Heart right ventricle (tissue), 16 donors: ENCODE measurements at places on chromosomes 1 and 21.

GRCh38 chr1:204612326-204612725 is 73.2 kb downstream of the LRRN2 start:
- no peak overlapping the region for H3K27ac ChIP-seq
- no peak overlapping the region for H3K4me3 ChIP-seq
- DNase-seq: no peak

DNA sequence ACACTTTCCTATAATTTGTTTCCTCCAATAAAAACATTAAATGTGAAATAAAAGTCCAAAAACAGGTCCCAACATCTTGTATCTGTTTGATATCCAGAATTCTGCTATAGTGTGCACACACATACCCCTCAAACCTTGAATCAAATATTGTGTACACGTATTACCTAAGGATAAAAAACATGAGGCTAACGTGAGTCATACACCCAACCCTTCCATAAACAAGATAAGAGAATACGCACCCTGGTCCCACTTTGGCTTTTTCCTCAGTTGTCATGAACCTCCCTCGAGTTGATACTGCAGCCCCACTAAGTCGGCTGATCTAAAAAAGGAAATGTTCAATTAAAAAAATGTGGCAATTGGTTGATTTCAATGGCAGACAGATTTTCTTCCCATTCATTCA is 5.2 kb downstream of the KHDC4 start:
- no peak overlapping the region for H3K4me3 ChIP-seq
- no peaks in the 10 kb centered on the region for H3K27me3 ChIP-seq
- peaks cover 71% of the 10 kb centered on the region for H3K36me3 ChIP-seq
- H3K4me1 ChIP-seq: peaks cover 42% of the 10 kb centered on the region

DNA sequence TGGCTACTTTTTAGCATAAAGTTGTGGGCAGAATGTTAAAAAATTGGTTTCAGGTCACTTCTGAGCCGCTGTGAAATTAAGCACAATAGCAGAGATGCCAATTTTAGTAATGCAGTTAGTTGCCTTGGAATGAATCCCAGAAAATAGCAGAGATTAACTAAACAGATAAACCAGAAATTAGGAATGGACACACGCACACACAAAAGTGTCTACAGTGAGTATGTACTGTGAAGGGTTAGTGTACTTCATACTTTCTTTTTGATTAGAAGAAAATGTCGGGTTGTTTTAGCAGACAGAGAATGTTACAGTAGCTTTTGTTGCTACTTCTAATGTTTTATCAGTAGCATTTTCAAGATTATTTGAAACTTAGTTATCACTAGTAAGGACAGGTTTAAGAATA is 106.7 kb downstream of the LEPR start:
- H3K36me3 ChIP-seq: no peaks in the 10 kb centered on the region
- no peak for DNase-seq
- H3K27ac ChIP-seq: peak overlapping the region; percentile 51
- peaks cover 4% of the 10 kb centered on the region for H3K4me1 ChIP-seq
- H3K27me3 ChIP-seq: peaks cover 29% of the 10 kb centered on the region
- no peak overlapping the region for H3K4me3 ChIP-seq

DNA sequence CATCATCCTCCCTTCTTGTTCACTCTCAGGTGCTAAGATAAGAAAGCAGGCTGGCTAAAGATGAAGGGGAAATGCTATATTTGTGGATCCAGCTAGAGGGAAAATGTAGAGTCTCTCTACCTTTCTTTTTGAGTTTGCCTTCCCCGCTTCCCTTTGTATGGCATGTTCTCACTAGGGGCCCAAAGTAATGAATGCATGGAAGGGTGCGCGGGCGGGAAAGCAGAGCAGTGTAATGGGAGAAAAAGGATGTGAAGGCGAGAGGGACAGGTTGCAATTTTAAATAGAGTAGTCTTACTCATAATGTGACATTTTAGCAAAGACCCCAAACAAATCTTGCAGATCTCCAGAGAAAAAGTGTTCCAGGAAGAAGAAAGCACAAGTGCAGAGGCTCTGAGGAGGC is 105.1 kb upstream of the ATP1B1 start:
- H3K4me3 ChIP-seq: no peak overlapping the region
- H3K36me3 ChIP-seq: no peaks in the 10 kb centered on the region
- DNase-seq: no peak
- H3K4me1 ChIP-seq: no peaks in the 10 kb centered on the region

DNA sequence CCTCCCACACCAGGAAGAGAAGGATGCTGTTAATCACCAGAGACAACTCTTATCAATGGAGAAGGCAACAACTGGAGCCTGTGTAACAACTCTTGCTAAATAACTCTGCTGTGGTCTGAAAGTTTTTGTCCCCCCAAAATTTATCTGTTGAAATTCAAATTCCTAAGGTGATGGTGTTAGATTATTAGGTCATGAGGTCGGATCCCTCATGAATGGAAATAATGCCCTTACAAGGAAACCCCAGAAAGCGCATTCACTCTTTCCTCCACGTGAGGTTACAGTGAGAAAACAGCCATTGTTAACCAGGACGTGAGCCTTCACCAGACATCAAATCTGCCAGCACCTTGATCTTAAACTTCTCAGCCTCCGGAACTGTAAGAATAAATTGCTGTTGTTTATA is 141.9 kb upstream of the CXADR start:
- H3K27ac ChIP-seq: no peak overlapping the region
- peaks cover 4% of the 10 kb centered on the region for H3K27me3 ChIP-seq
- no peak for DNase-seq
- H3K4me3 ChIP-seq: no peak overlapping the region

- DNase-seq: peak; percentile 16
- H3K27me3 ChIP-seq: no peaks in the 10 kb centered on the region
- no peak overlapping the region for H3K4me3 ChIP-seq
- H3K36me3 ChIP-seq: peaks cover 46% of the 10 kb centered on the region
- no peak overlapping the region for H3K27ac ChIP-seq
- H3K4me1 ChIP-seq: no peaks in the 10 kb centered on the region
These were observed 43.7 kb upstream of the MAB21L3 start for GRCh38 chr1:116067566-116067890.

- H3K27me3 ChIP-seq: no peaks in the 10 kb centered on the region
- no peak overlapping the region for H3K27ac ChIP-seq
- H3K4me1 ChIP-seq: no peaks in the 10 kb centered on the region
- H3K36me3 ChIP-seq: no peaks in the 10 kb centered on the region
- peak; percentile 5 for DNase-seq
- H3K4me3 ChIP-seq: no peak overlapping the region
These were observed 40.2 kb downstream of the TBX19 start for GRCh38 chr1:168320800-168321450.

DNA sequence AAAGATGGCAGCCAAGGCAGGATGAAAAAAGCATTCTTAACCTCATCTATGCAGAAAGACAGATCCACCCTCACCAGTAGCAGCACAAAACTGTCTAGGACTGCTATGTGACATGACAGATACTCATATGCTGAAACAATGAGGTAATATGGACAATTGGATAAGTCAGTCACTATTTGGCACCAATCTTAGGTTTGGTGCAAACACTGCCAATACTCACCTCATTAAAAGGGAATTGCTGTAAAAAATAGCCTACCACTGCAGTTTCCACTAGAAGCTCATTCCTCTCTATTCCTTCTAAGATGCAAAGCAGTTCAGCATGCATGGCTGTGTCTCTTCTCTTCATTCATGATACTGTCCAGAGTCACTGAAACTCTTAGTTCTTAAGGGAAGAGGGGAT is 91.7 kb downstream of the TBX15 start:
- H3K4me1 ChIP-seq: no peaks in the 10 kb centered on the region
- H3K36me3 ChIP-seq: no peaks in the 10 kb centered on the region
- no peak for DNase-seq
- no peak overlapping the region for H3K27ac ChIP-seq
- H3K4me3 ChIP-seq: no peak overlapping the region
- no peaks in the 10 kb centered on the region for H3K27me3 ChIP-seq

- H3K36me3 ChIP-seq: no peaks in the 10 kb centered on the region
- DNase-seq: no peak
- no peak overlapping the region for H3K4me3 ChIP-seq
- no peak overlapping the region for H3K27ac ChIP-seq
- peaks cover 17% of the 10 kb centered on the region for H3K4me1 ChIP-seq
These were observed 50.1 kb upstream of the CNN3 start for GRCh38 chr1:94976971-94977548.

DNA sequence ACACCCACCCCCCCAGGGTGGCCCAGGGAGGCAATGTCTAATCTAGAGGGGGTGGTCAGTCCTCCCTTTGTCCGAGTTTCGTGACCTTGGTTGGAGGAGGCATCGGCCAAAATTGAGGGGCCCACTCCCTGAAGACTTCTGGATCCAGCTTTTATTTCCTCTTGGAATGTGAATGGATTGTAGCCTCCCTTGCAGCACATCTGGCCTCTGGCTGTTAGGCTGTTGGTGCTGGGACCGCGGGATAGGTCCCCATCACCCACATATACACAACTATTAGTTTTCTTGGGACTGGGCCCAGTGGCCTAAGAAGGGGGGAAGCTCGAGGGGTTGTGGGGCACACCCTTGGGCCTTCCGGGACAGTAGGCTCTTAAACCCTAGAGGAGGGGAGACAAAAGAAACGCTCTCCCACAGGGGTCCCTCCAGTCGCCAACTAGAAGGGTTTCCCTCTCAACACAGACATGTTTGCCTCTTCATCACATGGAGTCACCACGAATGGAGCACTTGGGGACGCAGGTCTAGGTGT is 2.5 kb downstream of the LHX4 start:
- no peak for DNase-seq
- H3K36me3 ChIP-seq: no peaks in the 10 kb centered on the region
- H3K27me3 ChIP-seq: peaks cover 100% of the 10 kb centered on the region
- no peak overlapping the region for H3K4me3 ChIP-seq
- peaks cover 56% of the 10 kb centered on the region for H3K4me1 ChIP-seq

DNA sequence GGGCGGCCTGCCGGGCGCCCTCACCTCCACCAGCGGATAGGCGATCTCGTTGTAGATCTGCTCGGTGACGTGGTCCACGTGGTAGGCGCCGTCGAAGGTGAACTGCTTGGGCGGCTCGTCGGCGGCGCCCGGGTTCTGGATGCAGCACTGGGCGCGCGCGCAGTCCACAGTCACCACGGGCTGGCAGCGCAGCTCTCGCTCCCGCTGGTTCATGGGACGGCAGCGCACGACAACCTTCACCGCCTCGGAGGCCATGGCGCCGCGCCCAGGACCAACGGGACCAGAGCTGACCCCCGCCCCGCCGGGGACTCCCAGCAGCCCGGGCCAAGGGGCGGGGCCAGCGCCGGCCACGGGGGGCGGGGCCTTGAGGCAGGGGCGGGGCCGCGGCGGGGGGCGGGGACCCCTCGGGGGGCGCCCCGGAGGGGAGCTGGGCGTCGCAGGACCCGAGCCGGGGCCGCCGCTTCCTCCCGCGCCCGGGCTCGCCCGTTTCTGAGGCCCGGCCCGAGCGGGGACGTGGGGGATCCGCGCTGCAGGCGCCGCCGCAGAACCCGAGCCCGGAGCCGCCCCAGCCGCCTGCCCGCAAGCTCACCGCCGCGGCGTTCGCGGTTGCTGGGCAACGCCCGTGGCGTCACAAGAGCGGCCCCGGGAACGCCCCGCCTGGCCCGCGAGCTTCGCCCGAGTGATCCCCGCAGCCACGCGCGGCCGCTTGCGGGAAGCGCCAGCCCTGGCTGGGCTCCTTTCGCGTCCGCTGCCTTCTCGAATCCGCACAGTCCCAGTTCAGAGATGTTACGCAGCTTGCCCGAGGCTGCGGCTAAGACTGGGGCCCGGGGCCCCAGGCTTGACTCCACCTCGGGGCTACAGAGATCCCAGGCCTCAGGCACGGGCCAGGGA is at the start of gene KIF17:
Gene KIF17, minus strand, starts transcription at position 556 of the 891 bp plus-strand sequence. Its CDS starts 301 bp downstream, at position 255.
- H3K4me3 ChIP-seq: no peak within 1 kb of the TSS
- H3K27ac ChIP-seq: no peak within 1 kb of the TSS
- peaks cover 5% of the 10 kb centered on the region for H3K4me1 ChIP-seq
- H3K36me3 ChIP-seq: no peaks in the 10 kb centered on the region
- DNase-seq: peak; percentile 85
- H3K27me3 ChIP-seq: peaks cover 30% of the 10 kb centered on the region

GRCh38 chr1:168488138-168488537 is 55.7 kb downstream of the XCL2 start:
- no peaks in the 10 kb centered on the region for H3K36me3 ChIP-seq
- peaks cover 14% of the 10 kb centered on the region for H3K4me1 ChIP-seq
- no peaks in the 10 kb centered on the region for H3K27me3 ChIP-seq

- DNase-seq: no peak
- no peaks in the 10 kb centered on the region for H3K27me3 ChIP-seq
- no peaks in the 10 kb centered on the region for H3K36me3 ChIP-seq
- peaks cover 6% of the 10 kb centered on the region for H3K4me1 ChIP-seq
These were observed 157.2 kb upstream of the KAZN start for GRCh38 chr1:14441302-14441741.

DNA sequence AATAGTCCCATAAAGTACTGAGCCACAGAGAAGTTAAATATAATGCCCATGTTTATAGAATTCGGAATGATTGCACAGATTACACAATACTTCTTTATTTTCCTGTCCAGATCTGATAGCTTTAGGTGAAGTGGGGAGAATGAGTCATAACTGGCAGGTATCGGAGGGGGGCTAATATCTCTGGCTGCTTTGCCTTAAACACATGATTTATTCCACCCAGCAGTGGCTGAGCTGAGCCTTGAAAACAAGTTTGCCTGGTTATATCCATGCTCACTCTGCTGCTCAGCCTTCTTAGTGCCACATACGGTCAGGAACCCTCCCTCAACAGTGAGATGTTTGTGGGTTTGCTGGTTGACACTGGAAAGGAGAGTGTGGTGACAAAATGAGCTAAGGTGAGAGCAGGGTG is 119.7 kb upstream of the ZNF648 start:
- no peak overlapping the region for H3K27ac ChIP-seq
- H3K4me3 ChIP-seq: no peak overlapping the region

- H3K27ac ChIP-seq: peak overlapping the region; percentile 73
- H3K4me1 ChIP-seq: peaks cover 54% of the 10 kb centered on the region
- no peak overlapping the region for H3K4me3 ChIP-seq
- H3K27me3 ChIP-seq: no peaks in the 10 kb centered on the region
- peaks cover 3% of the 10 kb centered on the region for H3K36me3 ChIP-seq
These were observed 12.4 kb downstream of the PEA15 start for GRCh38 chr1:160217481-160218051.

- no peak for DNase-seq
- no peak overlapping the region for H3K4me3 ChIP-seq
These were observed 219.3 kb upstream of the GREM2 start for GRCh38 chr1:240831191-240831631.

DNA sequence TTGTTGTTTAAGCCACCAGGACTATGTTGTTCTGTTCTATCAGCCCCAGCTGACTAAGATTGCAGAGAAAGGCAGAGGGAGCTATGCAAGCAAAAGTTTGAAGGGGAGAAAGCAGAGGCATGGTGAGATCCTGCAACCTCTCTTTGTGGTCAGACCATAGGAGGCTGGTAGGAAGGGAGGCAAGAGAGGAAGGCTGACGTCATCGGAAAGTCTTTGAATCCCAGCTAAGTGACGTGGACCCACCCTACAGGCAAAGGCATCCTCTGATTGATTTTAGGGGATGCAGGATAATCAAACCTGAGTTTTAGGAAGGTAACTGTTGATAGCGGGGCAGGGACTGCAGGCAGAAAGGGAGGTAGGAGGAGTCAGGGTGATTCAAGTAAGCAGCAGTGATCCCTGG is 23.3 kb upstream of the TNNI1 start:
- no peak overlapping the region for H3K27ac ChIP-seq
- H3K27me3 ChIP-seq: no peaks in the 10 kb centered on the region
- DNase-seq: no peak
- no peak overlapping the region for H3K4me3 ChIP-seq
